ENCODE measurements at places on chromosomes 16 and 17. TPM values are rescaled to one million over a fixed set of nuclear protein-coding genes. Genes with fewer than 3 reads are reported as not detected.

GRCh38 chr16:77233799-77234519 lies 34.8 kb downstream of the SYCE1L start:
- no peak for DNase-seq

The TEDC2 gene
- polyA plus RNA-seq: 1.5 TPM

- DNase-seq: peak; percentile 7
Measured at GRCh38 chr17:41939693-41940090, 9.3 kb downstream of the ODAD4 start.

DNA sequence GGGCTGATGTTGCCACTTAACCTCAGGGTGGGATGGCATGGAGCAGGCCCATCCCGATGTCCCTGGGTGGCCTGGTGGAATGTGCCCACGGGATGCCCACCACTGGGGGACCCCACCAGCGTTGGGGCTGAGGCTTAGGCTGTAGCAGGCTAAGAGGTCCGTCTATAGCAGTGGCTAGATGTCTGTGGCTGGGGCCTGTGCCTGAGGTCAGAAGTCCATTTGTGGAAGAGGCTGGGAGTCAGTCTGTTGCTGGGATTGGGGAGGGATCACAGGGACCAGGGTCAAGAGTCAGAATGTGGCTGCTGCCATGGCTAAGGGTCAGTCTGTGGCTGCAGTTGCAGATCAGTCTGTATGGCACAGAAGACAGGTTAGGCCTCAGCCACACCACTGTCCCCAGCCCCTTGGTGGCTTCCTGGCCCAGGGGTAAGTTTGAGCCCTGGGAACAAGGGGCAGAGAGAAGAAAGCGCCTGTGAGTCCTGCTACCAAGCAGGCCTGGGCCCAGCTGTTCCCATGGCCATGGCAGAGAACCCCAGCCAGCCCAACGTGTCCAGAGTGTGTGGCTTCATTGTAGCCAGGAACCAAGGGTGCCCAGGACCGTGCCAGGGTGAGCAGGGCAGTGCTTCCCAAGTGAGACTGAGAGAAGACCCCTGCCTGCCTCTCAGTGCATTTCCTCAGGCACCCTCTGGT lies 35.7 kb downstream of the RAI1 start:
- DNase-seq: peak; percentile 38

The FOXJ1 gene
- not detected for polyA plus RNA-seq

The NDUFAB1 gene
- polyA plus RNA-seq: 1,123 TPM

The TMEM88 gene
- 74.5 TPM for polyA plus RNA-seq

The GRIN2A gene
- polyA plus RNA-seq: 2.1 TPM

DNA sequence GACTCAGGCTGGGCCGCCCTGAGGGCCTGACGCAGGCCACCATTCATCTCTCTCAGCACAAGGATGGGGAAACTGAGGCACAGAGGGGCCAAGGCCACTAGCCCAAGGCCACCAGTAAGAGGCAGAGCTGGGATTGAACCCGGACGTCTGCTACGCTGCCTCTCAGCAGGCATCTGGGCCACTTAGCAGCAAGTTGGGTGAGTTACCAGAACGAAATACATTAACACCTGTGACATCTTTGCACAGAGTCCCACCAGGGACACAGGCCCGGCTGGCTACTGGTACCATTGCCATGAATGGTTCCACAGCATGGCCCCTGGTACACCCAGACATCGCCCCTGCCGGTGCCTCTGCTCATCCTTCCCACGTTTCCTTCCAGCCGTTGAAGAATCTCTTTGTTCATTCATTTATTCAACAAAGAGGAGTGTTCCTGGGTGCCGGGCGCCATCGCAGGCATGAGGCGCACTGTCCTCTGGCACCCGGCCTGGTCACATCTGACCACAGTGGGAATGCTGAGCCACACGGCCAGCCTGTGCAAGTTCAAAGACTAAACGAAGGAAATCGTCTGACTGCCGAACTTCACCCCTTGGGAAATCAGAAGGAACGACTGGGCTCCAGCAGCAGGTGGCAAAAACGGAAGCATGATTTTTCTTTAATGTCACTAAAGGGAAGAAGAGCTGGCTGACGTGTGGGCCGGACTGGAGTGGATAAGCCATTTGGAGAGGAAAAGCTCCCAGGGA lies 7.4 kb upstream of the ZNF469 start:
- DNase-seq: peak; percentile 33

The NT5M gene
- 6.3 TPM for polyA plus RNA-seq

GRCh38 chr16:68770671-68771070 lies 33.6 kb downstream of the CDH1 start:
- no peak for DNase-seq

DNA sequence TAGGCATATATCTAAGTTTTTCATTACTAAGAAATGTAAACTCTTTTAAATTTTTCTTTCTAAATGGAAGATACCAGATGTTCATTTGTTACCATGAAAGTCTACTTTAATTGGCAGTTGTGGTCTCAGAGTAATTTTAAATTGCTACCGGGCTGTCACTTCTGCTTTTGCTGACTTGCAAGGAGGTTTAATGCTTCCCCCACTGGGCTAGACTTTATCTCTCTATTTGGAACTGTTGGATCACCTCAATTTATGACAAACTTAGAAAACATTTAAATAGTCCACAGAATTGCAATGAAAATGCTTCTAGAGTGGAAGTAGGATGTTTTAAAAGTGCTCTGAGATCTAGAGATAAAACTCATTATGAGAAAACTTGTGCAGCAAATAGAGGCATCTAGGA lies 479.8 kb upstream of the GOT2 start:
- DNase-seq: no peak

The NPIPB6 gene
- polyA plus RNA-seq: 0.45 TPM

- no peak for DNase-seq
Measured at GRCh38 chr17:81442791-81443190, 47.5 kb downstream of the BAHCC1 start.

DNA sequence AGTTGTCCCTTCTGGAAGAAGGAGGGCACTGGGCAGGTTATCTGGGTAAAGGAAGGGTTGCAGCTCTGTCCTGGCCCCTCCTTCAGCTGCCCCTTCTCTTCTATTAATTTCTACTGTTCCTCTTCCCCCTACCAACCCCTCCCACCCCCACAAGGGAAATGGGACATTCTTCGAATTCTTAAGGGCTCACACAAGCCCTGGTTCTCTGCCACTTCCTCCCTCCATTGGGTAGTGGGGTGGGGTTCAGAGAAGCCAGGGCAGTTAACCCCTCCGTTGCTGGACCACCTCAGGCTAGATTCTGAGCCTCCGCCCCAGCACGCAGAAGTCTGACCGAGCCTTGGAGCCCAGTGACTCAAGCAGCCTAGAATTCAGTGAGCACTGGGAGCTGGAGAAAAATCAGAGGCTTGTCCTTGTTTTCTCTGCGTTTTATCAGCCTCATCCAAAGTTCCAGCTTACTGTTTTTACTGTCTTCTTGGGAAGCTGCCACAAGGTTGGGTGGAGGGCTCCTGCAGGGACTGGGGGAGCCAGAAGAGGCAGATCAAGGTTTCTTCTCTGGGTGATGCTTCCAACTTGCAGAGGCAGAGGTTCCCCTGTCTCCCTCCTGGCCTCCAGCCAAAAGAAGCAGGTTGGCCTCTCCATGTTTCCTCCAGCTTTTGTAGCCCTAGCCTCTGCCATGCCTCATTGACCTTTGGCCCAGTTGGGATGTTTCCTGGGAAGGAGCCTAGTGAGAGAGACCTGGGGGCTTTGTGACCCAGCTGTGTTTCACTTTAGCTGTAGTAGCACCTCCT lies 10.2 kb downstream of the LASP1 start:
- peak; percentile 77 for DNase-seq

- DNase-seq: peak; percentile 45
Measured at GRCh38 chr17:68509141-68510057, 2.8 kb upstream of the PRKAR1A start.

The TPPP3 gene
- polyA plus RNA-seq: 64.6 TPM

- no peak for DNase-seq
Measured at GRCh38 chr17:70323269-70323668, 153.9 kb downstream of the KCNJ2 start.

The ALG1 gene
- polyA plus RNA-seq: 8.0 TPM

The TEX19 gene
- not detected for polyA plus RNA-seq

DNA sequence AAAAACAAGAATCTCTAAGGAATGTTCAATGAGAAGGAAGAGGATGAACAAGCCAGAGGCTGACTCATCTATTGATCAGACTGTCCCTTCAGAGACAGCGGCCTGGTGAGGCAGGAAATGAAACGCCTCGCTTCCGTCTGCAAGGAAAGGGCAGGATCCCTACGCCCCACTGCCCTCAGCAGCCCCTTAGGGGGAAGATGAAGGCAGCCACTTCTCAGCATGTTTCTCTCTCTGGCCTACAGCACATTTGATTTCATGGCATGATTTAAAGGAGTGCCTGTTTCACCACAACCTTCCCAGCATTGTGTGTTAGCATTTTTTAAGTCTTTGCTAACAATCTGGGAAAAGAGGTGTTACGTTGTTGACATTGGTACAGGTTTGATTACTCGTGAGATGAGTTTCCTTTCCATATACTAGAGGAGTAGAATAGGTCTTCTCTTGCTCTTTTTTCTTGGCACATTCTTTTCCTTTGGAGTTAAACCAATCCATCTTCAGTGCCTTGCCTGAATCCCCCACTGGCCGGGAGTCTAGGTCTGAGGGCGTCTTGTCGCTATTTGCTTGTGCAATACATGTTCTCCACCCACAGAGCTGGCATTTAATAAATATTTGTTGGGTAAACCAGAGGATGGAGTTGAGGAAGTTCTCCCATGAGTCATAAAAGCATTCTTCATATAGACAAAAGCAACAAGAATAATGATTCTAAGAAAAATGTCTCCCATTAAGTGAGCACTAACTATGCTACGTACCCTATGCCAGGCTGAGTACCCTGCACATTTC lies 47.4 kb downstream of the RBFOX3 start:
- DNase-seq: no peak

The RAB26 gene
- 0.95 TPM for polyA plus RNA-seq

DNA sequence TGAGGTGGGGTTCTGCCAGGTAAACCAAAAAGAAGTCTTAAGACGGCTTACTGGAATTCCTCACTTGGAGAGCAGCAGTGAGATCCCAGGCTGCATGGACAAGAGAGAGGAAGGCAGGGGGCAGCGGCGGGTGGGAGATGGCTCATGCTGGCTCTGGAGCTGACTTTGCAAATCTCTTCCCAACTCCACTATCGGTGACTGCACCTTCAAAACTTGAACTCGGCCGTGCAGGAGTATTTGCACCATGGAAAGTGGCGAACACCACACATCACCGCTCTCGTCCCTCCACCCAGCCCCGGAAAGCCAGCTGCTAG lies 16.7 kb downstream of the CA5A start:
- no peak for DNase-seq

DNA sequence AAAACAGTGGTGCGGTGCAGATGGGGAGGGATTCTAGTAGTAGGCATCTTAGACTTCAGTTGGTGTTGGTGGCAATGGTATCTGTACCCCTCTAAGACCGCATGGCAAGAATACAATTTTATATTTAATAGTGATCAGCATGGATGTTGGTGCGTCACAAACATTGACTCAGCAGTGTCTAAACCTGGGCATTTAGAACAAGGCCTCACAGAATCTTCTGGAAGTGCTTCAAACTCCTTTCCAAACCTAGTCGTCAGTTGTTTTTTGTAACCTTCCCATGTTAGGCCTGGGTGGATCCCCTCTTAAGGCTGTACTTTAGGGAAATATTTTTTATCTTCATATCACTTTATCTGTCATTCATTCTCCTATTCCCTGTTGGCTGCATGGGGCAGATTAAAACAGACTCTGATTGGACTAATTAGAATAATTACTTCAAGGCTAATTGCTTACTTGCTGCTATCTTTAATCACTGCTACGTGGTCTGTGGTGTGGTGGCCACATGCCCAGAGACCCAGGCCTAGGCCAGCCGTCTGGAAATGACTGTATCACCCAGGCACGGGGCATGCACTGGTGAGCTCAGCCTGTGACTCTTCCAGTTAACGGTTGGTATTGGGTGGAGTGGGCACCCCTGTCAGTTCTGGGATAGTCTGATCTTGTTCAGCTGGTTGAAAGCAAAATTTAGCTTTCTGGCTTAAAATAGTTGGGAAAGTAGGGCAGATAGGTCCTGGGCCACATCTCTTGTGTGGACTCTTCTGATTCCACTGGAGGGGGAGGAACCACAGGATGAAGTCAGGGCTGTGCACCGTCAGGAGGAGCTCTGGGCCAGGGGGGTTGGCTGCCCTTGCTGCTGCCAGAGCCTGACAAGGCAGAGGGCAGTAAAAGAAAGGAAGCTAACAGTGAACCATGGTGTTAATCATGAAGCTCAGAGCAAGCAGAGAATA lies 4.5 kb downstream of the ALKBH5 start:
- peak; percentile 54 for DNase-seq

DNA sequence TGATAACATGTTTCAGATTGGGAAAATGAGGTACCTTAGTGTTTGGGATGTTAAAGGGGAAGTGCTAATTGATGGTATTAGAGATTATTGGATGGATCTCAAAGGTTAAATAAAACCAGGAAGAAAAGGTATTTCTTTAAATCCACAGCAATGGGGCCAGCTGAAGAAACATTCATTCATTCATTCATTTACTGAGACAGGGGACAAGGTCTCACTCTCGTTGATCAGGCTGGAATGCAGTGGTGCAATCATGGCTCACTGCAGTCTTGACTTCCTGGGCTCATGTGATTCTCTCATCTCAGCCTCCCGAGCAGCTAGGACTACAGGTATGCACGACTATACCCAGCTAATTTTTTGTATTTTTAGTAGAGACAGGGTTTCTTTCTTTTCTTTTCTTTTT lies 19.8 kb downstream of the EARS2 start:
- DNase-seq: no peak

DNA sequence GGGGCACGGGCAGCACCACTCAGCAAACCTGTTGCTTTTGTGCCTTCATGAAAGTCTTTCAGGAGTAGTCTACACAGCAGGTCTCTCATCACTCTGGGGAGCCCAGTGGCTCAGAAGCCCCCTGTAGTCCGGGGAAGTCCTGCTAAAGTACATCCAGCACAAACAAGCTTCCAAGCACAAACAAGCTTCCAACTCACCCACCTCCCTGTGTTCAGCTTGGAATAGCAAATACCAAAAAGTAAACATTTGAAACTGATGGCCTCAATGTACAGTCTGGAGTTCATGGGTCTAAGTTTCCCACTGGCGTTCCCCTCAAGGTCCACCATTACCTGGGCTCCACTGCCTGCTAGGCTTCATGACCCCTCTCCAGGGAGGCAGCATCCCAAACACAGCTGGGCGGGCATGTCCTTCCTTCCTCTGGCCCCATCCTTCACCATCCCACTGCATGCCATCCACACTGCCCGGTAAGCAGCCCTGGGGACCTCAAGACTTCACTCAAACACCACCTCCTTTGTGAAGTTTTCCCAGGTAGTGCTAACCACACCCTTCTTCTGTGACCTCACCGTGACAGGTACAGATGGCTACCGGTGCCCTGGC lies 62.8 kb upstream of the SIAH1 start:
- no peak for DNase-seq

GRCh38 chr16:29734786-29735185 lies 11.0 kb downstream of the C16orf54 start:
- DNase-seq: no peak

DNA sequence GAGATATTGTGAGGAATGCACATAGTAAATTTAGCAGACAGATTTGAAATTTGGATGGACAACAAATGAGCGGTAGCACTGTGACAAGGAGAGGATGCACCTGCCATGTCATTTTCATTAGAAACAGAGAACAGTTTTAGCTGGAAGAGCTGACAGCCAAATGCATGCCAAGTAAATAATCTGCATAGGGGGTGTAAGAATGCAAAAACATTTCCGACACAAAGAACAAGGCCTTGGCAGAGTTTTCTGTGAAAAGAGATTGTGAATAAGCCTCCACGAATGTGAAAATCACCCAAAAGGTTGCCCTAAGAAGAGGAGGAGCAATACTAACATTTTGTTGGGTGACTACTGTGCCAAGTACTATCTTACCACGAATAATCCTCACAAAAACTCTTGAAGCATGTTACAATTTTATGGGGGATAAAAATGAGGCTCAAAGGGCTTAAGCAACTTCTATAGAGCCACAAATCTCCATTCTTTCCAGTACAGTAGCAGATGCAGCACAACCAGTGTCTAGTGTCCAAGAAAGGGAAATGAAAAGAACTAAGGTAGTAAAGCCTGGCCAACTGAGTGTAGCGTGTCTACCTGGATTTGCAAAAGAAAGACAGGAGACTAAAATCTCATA lies 28.3 kb downstream of the TMEM100 start:
- no peak for DNase-seq

All from right cardiac atrium (tissue), 5 donors.